ENCODE measurements at places on chromosomes 3 and 15.

DNA sequence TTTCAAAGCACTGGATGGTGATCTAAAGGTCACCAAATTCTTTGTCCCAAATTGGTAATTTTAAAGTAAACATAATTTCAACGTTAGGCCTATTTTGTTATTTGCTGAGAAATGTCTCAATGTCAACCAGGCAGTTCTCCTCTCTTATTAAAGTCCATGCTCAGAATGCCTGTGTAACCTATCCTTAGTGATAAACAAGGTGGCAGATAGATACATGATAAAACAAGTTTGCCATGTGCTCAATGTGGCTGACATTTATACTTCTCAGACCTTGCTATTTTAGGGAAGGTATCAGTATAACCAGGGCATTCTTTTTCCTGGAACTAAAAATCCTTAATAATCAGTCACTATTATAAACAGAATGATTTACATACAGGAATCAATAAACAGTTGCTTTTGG, 8.5 kb downstream of the MBNL1 start:
- no peak for DNase-seq

DNA sequence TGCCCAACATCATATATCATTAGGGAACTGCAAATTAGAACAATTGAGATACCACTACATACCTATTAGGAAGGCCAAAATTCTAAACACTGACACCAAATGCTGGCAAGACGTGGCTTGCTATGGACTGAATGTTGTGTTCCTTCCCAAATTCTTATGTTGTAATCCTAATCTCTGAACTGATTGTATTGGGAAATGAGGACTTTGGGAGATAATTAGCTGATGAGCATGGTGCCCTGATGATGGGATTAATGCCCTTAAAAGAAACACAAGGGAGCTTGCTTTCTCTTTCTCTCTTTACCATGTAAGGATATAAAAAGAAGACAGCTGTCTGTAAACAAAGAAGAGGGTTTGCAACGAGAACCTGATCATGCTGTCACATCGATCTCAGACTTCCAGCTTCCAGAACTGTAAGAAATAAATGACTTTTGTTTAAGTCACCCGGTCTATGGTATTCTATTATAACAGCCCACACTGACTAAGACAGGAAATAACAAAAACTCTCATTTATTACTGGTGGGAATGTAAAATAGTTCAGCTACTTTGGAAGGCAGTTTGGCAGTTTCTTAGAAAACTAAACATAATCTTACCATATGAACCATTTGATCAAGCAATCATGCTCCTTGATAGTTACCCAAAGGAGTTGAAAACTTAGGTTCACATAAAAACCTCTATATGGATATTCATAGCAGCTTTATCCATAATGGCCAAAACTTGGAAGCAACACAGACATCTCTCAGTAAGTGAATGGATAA, 458.3 kb upstream of the CBLB start:
- DNase-seq: no peak

DNA sequence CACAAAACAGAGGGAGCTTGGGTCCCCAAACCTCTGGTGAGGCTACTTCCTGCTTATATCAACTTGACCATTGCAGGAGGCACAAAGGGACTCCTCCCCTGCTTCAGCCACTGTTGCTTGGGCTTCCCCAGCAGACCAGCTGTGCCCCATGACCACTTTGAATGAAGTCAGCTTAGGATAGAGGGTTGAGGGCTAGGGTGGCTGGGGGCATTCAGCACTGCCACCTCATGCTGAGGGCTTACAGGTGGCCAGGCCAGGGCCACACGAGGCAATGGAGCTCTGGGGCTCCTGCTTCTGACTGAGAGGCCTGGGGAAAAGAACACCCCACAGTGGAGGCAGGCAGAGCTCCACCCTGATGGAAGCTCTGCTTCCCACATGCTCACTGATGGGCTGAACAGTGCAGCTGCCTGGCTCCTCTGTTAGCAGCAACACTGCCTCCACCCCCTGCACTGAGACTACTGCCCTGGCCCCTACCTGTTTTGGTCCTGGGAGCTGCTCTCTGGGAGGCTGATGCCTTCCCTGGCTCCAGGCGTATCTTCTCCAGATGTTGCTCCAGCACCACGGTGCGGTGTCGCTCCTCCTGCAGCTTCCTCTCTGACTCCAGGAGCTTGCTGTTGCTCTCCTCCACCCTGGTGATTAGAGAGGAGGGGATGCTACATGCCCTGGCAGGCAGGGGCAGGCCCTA, 10.2 kb upstream of the HHATL start:
- no peak for DNase-seq

- no peak for DNase-seq
Observed at GRCh38 chr15:91769894-91770293, 83.6 kb upstream of the SLCO3A1 start.

DNA sequence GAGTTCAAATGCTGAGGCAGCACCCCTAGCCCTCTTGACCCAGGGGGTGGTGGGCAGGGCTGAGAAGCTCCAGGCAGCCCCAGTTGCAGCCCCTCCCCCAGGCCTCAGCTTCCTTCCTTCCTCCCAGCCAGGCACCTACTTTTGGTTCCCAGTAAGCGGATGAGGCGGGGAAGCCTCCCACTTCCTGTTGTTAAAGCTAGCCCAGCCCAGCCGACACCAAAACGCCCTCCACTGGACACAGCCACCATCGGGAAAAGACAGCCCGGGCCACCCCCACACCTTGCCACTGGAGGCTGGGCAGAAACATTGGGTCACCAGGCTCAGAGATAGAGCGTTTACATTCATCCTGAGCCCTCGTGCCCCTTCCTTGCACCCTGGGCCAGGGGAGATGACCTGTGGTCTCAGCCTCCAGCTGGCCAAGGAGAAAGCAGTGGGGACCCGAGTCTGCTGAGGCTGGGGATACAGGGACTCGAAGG, 3.5 kb downstream of the DUSP7 start:
- peak; percentile 59 for DNase-seq

DNA sequence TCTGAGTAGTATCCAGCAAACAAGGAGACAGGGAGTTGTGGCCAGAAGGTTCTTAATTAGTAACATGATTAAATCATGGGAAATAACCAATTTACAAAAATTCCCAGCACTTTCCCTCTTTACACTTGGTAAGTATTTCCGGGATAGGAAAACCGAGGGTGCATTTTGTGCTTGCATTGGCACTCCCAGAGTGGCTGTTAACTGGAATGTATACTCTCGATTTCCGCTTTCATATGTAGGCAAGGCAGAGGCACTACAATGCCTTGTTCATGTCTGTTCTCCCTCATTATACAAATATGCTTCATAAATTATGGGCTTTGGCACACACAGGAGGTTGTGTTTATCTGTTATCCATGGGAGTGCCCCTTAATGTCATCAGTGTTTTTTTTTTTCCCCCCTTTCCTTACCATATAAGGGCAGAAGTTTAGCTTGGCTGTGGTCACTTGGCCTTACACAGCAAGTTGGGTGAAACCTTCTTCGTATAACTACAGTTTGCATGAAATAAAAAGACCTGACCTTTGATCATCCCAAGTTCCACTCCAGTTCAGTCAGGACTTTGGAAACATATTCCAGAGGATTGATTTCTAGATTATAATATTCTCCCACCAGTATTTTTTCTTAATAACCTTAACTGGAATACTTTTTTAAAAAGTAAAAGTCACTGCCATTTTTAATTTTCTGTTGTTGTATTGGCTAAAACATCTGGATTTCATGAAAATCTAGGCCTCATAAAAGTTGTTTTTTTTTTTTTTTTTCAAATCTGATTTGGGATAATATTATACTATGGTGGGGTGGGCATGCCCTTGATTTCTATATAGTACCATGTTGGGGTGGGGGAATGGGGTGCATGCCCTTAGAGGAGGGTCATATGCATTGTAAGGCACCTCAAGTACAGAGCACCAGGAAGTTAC, 8.9 kb downstream of the TPM1 start:
- DNase-seq: no peak

GRCh38 chr3:188775412-188775811, 396.4 kb upstream of the TPRG1 start:
- DNase-seq: no peak

DNA sequence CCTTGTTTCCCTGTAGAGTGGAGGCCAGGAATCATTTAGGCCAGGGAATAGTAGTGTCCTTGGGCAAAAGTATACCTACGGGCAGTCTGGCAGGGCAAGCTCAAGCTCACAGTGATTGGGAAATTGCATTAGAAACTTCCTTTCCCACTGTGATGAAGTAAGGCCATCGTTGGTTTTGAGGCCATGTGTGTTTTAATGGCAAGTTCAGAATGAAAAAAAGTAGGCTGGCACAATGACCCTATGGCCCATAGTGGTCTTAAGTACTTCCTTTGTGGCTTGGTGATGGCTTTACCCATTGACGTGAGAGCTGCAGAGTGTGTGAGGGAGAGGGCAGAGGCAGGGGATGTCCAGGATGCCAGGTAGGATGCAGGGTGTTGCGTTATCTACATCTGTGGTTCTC, 28.8 kb downstream of the LIMD1 start:
- DNase-seq: no peak

DNA sequence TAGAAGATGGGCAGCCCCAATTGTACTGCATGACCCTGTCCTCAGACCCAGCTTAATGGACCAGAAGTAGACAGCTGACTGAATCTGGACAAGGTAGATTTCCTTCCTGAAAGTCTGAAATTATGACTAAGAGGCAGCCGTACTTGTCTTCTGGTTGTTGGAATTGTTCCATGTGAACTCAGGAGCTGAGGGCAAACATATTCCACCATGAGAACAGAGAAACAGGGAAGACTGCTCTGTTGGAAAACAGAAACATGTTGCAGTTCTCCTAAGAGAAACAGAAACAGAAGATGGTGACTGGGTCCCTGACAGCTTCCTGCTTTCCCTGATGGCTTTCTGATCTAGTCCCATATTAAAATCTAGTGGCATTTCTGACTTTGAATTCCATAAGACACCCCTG, 24.1 kb downstream of the POPDC2 start:
- no peak for DNase-seq

DNA sequence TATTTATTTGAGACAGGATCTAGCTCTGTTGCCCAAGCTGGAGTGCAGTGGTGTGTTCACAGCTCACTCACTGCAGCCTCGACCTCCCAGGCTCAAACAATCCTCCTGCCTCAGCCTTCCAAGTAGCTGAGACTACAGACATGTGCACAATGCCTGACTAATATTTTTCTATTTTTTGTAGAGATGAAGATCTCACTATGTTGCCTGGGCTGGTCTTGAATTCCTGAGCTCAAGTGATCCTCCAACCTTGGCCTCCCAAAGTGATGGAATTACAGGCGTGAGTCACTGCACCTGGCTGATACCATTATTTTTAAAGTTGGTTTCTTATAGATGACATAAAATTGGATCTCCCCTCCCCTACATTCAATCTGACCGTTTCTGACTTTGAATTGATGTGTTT, 139.5 kb upstream of the RGMA start:
- no peak for DNase-seq

DNA sequence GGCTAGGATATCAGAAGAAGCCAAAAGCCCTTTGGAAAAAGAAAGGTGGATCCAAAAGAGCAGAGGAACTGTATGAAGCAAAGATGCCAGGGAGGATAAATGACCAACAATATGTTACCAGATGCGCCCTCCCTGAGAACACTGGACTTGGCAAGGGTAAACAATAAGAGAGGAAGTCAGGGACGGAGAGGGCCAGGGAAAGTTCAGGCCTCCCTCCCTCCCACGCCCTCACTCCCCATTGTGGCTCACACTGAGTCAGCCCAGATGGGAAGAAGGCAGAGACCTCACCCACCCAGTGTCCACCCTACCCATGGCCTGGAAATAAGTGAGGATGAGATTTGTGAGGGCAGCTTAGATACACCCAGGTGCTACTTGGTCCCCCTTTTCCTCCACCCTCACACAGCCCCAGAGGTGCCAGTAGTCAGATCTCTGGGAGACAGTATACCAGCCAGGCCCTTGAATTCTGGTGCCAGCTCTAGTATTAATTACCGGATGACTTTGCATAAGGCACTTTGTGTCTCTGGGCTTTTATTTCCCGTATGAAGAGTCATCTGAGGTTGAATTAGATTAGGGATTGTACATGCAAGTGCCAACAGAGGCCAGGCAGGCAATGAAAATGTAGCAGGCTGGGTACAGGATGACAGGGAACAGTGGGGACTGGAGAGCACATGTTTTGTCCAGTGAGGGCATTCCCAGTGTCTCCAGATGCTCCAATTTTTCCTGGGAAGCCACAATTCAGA, 35.1 kb upstream of the FRMD4B start:
- DNase-seq: no peak

GRCh38 chr3:152317956-152318355, 49.2 kb downstream of the MBNL1 start:
- DNase-seq: no peak

- DNase-seq: no peak
Observed at GRCh38 chr3:69462022-69462825, 76.3 kb upstream of the FRMD4B start.

- DNase-seq: peak; percentile 17
Observed at GRCh38 chr3:186185194-186185787, 76.4 kb upstream of the ETV5 start.

GRCh38 chr15:71899674-71900073, 89.3 kb downstream of the NR2E3 start:
- no peak for DNase-seq

GRCh38 chr3:103873021-103873420, 1438.2 kb downstream of the ZPLD1 start:
- DNase-seq: no peak

DNA sequence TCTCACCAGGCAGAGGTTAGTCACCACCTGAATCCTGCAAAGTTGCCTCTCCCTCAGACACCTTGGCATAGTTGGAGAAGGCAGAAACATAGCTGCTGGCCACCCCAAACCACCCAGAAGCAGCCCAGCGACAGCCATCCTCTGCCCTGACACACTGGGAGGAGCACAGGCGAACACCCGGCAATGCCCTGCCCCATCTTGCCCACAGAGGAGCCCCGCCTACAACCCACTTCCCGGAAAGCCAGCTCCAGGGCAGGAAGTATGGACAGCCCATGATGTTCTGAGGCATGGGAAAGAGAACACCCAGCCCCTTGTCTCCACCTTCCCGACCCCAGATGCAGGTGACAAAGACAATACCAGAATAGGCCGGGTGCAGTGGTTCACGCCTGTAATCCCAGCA, 12.6 kb upstream of the SHISA5 start:
- DNase-seq: peak; percentile 34

DNA sequence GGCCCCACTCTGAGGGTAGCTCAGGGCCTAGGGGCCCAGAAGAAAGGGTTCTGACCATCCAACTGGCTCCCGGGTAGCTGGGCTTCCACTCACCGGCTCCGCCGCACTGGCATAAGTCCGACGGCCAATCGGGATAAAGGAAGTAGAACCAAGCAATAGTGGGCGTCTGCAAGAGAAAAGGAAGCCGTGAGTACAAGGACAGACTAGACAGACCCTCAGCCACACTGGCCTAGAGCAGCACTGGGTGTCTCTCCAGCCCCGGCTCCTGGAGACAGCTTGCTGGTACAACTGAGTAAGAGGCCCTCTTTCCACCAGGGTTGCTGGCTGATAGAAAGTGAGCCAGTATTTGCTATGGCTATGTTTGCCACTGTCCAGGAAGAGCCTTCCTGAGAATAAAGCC, 22.4 kb downstream of the BDH1 start:
- DNase-seq: no peak

GRCh38 chr3:191329654-191330529, at the start of gene UTS2B:
Gene UTS2B (minus strand): TSS chr3:191330526. CDS start chr3:191282189, 48,337 bp downstream.
- no peak for DNase-seq

All from CD4-positive, alpha-beta T cell treated with Interleukin-6 at 100 ng/mL for 8 hours (primary cell).